NCI-H1048 (cell line): ENCODE measurements at places on chromosomes 7 and 10.

DNA sequence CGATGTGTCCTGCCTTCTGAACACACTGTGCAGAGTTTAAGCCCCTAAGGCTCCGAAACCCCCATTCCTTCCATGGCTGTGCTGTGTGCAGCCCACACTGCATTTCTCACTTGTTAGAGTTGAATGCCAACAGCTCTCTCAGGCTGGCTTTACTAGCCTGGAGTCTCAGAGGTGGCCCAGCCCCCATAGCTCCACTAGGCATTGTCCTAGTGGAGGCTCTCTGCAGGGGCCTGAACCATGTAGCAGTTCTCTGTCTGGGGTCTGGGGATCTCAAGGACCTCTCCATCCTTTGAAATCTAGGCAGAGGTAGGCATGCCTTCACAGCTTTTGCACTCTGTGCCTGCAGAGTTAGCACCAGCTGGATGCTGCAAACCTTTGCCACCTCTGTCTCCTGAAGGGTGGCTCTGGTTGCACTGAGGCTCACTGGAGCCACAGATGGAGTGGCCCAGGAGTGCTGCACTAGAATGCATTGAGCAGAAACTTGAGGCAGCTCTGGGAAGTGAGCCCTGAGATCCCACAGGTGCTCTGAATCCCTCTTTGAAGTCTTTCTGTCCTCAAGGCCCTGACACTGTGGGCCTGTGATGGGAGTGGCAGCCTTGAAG, 301.7 kb downstream of the DGKB start:
- no peak for DNase-seq

- DNase-seq: no peak
Measured at GRCh38 chr10:49474901-49475300, 64.0 kb downstream of the ERCC6 start.

DNA sequence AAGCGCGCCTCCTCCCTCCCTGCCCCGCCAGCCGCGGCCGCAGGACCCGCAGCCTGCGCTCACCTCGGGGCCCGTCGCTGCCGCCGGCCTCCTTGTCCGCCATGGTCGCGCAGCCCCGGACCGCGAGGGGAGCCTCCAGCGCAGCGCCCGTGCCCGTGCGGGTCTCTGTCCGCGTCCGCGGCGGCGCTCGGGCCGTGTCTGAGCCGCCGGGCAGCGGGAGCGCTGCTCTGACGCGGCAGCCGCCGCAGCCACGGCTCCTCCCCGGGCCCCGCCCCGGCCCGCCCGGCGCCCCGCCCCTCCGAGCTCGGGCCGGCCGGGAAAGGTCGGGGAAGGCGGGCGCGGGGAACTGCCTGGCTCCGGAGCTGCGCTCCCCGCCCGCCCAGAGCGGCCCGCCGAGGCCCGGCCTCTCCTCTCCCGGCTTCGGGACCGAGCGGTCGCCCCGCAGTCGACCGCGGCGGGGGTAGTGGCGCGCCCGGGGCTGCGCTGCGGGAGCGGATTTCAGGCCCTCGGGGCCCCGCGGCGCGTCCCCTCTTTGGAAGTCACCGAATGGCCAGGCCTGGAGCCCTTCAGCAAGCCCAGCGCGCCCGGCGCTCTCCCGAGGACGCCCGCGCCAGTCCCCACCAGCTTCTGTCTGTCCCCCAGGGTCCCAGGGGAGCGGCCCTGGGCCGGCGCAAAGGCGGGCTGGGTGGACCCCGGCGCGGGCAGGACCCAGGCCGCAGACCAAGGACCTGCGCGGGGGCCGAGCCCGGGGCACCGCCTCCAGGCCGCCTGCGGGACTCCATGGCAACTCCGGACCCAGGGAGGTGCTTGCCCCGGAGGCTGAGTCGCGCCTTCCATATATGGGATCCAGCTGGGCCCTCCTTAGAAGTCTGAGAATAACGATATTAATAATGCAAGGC, at the start of gene HSPA12A:
Gene HSPA12A, minus strand, starts transcription at position 200 of the 899 bp plus-strand sequence. Its CDS starts 97 bp downstream, at position 103.
- no peak for DNase-seq

- no peak for DNase-seq
Measured at GRCh38 chr10:61627266-61627665, 35.5 kb upstream of the CABCOCO1 start.

- DNase-seq: no peak
Measured at GRCh38 chr7:28626624-28627262, 214.4 kb downstream of the CREB5 start.

DNA sequence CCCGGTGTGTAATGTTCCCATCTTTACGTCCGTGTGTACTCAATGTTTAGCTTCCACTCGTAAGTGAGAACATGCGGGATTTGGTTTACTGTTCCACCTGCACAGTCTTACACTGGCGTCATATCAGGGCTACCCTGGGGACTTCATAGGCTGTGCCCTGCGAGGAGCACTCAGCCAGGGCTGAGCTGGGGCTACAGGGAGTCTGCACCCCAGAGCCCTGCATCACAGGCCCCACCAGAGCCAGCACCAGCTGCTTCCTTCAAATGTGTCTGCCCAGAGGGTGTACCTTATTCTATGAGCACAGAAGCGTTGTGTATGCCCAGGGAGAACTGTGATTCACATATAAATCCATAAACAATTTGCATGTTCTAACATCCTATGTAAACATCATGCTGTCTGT, 277.1 kb downstream of the TCERG1L start:
- no peak for DNase-seq

DNA sequence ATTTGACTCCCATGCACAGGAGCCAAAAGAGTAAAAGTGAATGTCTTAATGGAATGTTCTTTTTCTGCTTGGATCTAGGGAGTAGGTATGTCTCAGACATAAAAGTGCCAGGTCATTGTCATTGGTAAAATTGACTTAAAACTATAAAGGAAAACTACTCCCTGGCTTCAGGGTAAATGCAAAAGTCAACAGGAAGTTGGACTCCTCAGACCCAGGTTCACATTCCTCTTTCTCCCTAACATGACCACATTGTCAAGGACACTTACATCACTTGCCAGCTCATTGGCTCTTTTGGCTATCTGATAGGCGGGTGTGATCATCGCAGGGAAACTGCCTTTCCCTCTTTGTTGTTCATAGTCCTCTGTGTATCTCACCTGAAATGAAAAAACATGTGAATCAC, 13.7 kb downstream of the NRAP start:
- no peak for DNase-seq

DNA sequence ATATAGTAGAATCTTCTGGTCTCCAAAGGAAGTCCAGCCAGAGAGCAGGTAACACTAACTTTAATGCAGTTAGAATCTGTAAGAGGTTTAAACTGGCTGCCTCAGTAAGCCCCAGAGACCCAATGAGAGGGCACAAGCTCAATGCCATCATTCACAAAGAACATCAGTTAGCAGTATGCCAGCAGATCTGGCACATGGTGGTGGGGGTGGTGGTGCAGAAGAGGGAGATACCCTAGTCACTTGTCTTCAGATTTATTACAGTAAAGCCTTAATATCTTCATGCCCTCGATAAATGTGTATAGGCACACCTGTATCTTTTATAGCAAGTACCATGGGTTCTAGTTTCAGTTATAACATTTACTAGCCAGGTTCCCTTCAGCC, 86.2 kb downstream of the SORBS1 start:
- no peak for DNase-seq

DNA sequence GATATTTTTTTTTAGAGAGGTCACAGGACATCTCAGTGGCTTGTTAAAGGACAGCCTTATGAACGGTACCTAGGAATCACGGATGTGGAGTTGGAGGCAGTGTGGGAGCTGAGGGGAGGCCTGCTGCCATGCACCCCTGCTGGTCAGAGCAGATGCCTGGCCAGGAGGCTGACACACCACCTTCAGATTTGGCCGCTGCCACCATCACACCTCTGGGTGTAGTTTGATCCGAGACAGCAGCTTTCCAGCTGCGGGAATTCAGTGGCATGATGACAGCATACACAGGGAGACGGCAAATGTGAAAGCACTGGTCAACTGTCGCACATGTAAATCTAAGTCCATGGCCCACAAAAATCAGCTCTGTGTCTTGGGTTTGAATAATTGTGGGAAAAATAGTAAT, 285.4 kb downstream of the ADARB2 start:
- DNase-seq: no peak

GRCh38 chr7:56115852-56116538, at the start of gene NUPR2:
Gene NUPR2 (minus strand): TSS chr7:56116417. CDS start chr7:56116314, 103 bp downstream.
- no peak for DNase-seq

GRCh38 chr10:60114765-60115586, 208.6 kb upstream of the CCDC6 start:
- no peak for DNase-seq

- DNase-seq: no peak
Measured at GRCh38 chr10:25811052-25811685, 122.9 kb upstream of the MYO3A start.

GRCh38 chr10:116817780-116818343, 31.4 kb upstream of the ENO4 start:
- no peak for DNase-seq

- no peak for DNase-seq
Measured at GRCh38 chr7:107209565-107209964, 40.8 kb downstream of the HBP1 start.

- DNase-seq: no peak
Measured at GRCh38 chr10:49567810-49568209, 28.9 kb upstream of the ERCC6 start.

- no peak for DNase-seq
Measured at GRCh38 chr10:49008091-49008490, 68.5 kb upstream of the LRRC18 start.
